ENCODE measurements at places on chromosomes 5 and 9.

GRCh38 chr9:15697446-15697851 lies 144.6 kb downstream of the CCDC171 start:
- DNase-seq = no peak

DNA sequence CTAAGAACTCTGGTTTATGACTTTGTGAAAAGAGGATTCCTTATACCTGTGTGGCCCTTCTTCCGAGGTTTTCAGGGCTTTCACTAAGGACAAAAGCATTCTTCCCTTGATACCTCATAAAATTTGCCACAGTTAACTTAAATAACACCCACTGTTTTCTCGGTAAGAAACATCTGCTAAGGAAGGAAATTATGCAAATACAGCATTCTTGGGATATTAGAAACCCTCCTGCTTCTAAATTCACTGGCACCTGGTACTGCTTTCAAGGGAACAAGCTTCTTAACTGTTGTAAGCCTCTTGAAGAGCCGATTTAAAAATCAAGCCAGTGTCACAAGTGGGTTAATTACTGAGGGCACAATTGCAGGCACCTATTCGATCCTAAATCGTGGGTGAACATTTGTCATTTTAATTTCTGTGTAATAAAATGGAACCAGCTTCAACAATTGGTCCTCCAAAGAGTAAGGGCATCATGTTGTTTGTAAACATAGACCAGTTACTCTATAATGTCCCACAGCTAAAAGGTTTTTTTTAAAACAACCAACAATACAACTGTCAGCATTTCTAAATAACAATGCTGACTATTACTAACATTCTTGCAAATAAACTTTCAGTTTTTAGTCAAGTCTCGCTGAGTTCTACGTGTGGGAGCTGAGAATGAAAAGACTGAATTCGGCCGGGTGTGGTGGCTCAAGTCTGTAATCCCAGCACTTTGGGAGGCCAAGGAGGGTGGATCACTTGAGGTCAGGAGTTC lies 26.6 kb downstream of the AK3 start:
- no peak for DNase-seq

DNA sequence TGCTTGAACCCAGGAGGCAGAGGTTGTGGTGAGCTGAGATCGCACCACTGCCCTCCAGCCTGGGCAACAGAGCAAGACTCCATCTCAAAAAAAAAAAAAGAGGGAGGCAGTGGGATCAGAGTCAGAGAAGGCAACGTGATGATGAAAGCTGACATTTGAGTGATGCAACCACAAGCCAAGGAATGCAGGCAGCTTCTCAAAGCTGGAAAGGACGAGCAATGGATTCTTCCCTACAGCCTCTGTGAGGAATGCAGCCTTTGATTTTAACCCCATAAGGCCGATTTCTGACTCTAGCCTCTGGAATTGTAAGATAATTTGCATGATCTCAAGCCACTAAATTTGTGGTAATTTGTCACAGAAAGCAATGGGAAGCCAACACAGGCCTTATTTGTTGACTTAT lies 9.8 kb downstream of the TGFBI start:
- DNase-seq = no peak

DNA sequence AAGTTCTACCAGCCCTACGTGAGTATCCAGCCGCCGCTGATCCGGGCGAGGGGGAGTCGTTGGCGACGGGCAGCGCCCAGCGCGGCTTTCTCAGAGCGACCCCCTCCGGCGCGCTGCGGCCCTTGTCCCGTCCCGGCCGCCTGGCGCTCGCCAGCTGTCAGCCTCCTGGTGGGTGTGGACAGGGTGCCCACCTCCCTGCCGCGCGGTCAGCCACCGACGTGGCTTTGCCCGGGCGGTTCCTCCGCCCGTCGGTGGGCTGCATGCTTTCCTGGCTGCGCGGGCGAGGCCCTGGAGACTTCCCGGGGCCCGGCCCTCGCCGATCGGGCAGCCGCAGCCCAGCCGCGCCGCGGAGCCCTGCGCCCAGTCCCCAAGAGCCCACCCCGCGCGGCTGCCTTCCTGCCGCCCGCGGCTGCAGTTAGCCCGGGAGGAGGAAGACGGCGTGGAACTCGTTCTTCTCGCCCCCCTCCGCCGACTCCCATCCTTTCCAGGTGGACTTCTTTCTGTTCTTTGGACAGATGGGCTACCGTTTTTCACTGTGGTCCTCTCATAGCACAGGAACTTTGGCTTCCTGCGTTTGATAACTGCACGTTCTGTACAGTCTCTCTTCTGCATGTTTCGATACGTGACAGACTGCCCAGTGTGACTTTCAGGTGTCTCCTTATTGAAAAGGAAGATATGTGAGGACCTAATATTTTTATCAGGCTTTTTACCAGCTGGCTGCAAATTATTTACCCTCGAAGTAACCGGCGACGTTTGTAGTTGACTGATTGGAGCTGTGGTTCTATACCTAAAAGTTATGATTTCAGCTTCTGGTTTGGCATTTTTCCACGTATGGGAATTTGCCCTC lies 577 bp downstream of the AP3S1 start:
- no peak for DNase-seq

DNA sequence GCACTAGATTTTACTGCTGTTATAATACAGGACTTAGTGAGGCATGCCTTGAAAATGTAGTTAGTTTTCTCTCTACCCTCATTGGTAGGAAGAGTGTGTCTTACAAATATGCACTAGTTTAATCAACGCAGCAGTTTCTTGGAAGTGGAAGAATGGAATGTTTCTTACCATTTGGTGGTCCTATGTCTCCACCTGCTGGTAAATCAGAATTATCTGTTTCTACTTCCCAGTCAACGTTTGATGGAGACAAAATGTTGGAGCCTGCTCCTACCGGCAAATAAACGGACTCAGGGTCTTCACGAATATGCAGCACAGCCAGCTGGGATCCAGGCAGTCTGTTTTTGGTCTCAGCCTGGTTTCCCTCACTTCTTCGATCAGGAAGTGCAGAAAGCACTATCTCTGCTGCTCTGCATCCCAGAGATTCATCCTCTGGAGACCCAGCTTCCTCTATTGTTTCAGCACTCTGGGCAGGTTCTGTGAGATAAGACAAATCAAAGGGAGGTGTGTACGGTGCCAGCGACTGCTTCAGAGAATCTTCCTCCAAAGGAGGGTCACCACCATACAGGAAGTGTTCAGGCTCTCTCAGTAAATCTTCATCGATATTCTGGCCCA lies 59.5 kb upstream of the PCA3 start:
- DNase-seq = no peak

DNA sequence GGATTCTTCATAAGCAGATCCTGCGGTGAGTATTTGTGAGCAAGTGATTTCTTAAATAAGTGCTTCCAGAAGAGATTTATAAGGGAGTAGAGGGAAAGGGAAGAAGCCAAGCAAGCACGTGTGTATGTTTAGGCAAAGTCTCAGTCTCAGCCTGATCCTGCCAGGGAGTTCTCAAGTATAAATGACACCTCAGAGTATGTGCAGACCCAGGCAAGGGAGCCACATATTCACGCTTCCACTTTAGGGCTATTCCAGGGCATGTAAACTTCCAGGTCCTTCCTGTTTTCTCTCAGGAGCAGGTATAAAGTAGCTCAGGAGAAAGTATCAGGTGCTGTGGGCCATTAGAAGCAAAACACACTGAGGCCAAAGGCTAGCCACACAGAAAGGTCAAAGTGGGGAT lies 22.6 kb downstream of the SPATA31D1 start:
- no peak for DNase-seq

DNA sequence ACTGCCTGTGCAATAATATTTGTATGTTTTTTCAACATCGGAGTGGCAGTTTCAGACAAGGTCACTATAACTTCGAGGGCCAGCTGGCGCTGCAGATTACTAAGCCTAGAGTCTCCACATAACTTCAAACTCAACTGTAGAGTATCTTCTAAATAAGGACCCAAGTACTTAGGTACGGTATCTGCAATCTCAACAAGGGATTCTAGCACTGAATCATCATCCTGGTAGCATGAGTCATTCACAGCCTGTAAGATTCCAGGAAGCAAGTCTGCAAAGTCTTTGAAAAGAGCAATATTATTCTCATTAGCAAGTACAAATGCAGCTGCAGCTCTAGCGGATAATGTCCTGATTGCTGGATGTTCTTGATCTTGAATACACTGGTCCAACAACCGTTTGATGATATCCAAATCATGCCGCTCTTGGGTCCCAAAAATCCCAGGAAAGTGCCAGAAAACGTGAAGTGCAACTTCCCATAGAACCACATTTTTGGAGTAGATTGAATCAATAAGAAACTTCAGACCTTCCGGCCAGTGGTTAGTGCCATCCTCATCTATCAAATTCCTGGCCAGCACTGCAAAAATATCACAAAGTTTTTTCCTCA lies 654 bp downstream of the RANBP6 start:
- no peak for DNase-seq

DNA sequence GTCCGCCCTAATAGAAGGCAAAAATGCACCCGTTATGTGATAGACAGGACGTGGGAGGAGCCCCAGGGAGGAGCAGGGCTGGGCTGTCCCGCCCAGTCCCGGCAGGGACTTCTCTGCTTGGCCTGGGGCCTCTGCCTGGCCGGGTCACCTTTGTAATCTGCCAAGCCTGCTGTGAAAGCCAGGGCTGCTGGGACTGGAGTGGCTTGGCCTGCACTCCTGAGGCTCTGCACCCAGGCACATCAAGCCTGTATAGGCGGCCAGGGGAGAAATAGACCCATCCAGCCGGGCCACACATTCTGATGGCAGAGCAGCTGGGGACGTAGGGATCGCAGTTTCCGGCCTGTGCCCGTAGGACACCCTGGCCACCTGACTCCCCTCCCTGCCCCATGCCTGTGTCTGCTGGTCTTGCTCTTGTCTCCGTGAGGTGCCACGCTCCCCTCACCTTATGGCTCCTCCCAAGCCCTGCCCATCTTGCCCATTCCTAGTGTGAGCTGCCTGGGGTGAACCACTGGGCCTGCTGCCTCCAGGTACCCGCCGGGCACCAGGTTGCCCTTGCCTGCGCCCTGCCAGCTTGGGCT lies 28.1 kb downstream of the DYNC2I2 start:
- no peak for DNase-seq

DNA sequence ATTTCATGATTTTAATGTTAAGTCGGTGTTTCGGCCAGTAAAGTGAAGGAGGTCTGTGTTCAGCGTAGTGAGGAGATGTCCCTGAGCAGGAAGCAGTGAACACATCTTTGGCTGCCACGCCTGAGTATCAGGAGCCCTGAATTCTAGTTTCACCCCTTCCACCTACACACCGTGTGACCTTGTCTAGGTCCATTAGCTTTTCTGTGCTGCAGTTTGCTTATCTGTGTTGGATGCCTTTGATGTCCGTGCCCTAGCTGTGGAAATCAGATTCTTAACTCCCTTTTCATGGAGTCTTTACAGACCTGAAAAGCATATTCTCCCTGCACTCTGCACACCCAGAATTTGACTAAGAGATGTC lies 601 bp downstream of the FBXO38 start:
- no peak for DNase-seq

DNA sequence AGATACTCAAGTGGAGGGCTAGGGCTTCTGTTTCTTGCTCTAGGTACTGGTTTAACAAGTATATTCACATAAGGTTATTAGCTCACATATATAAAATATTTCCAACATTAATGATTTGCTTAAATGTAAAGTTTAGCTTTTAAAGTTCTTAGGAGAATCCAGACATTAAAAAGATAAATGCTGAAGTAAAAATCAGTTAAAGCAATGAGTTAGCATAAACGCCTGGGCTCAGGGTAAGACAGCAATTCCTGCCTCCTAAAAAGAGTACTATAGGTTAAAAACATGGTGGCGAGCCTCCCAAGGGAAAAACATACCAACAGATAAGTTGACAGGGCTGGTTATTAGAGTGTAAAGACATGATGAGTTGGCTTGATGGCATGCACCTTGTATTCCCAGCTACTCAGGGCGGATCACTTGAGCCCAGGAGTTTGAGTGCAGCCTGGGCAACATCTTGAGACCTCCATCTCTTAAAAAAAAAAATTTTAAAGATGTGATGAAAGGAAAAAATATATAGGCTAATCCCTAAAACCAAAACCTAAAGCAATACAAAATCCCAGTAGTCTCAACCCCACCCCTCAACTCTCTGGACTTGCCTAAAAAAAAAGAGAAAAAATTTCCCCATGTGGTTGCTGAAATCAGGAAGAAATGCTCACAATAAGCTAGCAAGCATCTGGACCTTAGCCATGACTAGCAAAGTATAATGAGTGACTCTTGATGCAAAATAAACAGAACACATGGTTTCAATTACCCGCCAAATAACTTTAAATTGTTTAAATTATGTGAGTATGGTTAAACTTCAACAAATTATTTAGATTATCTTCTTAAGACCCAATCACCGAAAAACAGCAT lies 3.6 kb downstream of the GOLPH3 start:
- DNase-seq = no peak

GRCh38 chr5:85293145-85293785 lies 908.6 kb upstream of the EDIL3 start:
- no peak for DNase-seq

GRCh38 chr9:136138566-136138965 lies 19.9 kb upstream of the TMEM250 start:
- no peak for DNase-seq

GRCh38 chr5:141512911-141513626 lies 24.2 kb downstream of the PCDHGC5 start:
- DNase-seq = no peak

- DNase-seq = no peak
Observed at GRCh38 chr9:123757960-123758359, 172.0 kb downstream of the DENND1A start.

- DNase-seq = no peak
Observed at GRCh38 chr5:66573733-66574132, 22.5 kb upstream of the MAST4 start.

- DNase-seq = no peak
Observed at GRCh38 chr9:20670395-20670794, 13.7 kb upstream of the FOCAD start.

DNA sequence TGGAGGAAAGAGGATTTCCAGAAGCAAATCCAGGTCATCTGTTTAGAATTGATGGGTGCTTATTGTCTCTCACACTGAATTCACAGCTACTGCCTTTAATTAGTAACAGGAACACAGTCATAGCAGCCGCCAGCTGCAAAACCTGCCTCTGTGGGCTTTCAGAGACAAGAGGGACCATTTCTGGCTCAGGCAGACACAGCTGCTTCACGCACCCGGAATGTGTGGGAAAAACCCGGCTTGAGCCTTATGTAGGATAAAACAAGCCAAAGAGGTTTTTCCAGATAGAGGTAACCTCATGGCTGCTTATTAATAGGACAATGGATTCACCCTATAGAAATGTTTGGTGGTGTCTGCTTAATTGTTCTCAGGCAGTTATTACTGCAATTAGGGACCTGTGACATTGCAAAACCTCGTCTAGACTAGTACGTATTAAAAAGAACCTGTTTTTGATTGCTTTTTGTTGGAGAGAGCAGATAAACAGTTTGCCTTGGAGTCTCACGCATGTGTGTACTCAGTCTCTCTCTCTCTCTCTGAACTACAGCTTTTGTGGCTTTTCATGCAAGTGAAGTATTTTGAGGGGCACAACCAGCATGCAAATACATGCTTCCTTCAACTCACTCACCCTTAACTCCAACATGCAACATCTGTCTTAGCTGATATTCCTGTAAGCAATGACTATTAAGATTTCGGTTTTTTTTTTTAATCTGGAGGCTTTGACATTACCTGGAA lies 302.7 kb downstream of the PLK2 start:
- no peak for DNase-seq

Data from activated T-helper 1 cell treated with Interleukin-2 at 50 U/mL for 16 hours (primary cell).